Lower lobe of right lung (tissue), 2 donors: ENCODE measurements at places on chromosomes 4 and X.

DNA sequence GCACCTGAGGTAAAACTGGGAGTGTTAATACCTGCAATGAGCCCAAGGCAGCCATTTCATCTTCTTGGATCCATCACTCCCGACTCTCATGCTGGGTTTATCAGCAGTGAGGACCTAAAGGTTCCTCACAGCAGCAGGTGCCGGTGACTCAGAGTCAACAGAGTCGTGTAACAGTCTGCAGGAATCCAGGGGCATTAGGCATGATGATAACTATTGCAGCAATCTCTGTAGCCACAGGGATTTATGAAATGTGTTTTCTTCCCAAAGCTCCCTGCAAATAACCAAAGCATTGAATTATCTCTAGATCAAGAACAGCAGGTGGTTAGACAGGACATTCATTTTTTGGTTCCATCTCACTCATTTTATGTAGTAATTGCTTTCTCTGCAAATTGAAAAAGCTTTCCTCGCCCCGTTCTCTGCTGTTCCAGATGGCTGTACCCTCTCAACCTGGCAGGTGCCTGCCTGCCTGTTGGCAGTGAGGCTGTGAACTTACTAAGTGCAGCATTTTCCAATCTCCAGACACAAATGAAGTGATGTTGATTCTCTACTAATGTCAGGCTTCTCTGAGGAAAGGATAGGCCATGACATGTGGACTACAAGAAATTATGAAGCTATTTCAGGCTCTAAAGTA, 48.1 kb upstream of the TSPAN7 start:
- DNase-seq, result no peak

- peak; percentile 53 for DNase-seq
Measured at GRCh38 chr4:153790962-153791551, 2.2 kb upstream of the SFRP2 start.

- DNase-seq, result no peak
Measured at GRCh38 chr4:188432328-188432727, 293.1 kb downstream of the TRIML1 start.

DNA sequence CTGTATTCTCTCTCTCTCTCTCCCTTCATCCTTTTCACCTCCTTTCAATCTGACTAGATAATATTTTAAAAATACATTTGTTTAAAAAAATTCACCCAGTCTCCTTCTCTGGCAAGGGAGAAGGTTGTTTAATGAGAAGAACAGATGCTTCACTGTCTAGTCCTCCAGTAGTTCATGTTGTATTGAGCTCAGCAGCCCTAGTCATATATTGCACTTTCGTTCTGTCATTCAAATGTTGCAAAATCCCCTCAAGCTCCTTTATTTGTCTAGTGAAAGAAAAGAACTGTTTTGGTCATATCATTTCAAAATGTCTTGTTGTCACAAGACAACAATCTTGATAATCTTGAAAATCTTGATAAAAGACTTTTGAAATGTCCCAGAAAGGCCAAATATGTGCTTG, 248.0 kb downstream of the GALNTL6 start:
- DNase-seq, result no peak

- no peak for DNase-seq
Measured at GRCh38 chr4:70544279-70544868, 26.0 kb downstream of the AMTN start.
